ACHN (cell line): ENCODE measurements at places on chromosomes 5 and 9.

DNA sequence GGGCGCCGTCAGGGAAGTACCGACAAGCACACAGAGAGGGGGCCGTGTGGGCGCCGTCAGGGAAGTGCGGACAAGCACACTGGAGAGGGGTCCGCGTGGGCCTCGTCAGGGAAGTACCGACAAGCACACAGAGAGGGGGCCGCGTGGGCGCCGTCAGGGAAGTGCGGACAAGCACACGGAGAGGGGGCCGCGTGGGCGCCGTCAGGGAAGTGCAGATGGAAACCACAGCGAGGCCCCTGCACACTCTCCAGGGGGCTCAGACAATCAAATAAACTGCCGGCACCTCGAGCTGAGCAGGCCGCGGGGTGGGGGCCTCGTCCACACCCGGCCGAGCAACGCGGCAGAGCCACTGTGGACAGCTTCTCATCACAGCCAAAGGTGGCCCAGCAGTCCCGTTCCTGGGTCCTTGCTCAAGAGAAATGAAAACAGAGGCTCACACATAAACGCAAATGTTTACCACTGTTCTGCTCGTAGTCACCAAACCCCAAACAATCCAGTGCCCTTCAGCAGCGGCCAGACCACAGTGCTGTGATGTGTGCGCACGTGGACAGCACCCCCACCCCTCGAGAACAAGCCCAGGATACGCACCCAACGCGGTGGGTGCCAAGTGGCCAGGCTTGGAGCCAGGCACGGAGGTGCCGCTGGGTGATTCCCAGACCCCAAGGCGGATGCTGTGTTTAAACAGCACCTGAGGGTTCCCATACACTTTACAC, 24.7 kb downstream of the TPPP start:
- DNase-seq = no peak

DNA sequence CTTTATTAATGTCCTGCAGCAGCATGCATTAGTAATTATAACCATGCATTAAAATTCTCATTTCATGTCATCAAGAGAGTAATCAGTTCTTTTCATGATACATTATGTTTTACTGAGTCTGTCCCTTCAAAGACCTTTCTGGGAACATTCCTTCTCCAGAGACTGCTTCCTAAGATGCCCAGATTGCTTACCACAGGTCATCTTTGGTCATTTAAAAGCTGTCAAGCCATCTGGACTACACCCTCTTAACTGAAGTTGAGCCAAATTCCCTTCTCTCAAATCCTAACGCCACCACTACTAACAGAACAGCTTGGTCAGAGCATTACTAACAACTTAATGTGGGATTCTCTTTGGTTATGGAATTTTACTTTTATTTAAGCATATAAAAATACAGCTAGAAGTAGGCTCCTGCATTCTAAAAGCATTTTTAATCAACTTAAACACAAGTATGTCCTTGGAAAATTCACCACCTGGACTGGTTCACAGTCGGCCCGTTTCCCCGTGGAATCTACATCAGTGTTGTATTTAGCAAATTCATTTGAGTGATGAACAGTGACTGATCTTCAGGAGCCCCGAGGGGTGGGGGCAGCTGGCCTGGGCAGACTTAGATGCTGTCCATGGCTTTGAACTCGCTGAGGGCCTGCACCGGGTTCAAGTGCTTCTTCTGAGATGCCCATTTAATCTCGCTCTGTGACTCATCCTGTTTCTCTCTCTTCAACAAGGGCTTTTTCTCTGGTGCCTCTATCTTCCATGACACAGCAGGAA, 92.8 kb upstream of the CCDC112 start:
- DNase-seq = no peak

- DNase-seq = peak; percentile 57
Observed at GRCh38 chr5:111135946-111136345, 43.8 kb downstream of the WDR36 start.

DNA sequence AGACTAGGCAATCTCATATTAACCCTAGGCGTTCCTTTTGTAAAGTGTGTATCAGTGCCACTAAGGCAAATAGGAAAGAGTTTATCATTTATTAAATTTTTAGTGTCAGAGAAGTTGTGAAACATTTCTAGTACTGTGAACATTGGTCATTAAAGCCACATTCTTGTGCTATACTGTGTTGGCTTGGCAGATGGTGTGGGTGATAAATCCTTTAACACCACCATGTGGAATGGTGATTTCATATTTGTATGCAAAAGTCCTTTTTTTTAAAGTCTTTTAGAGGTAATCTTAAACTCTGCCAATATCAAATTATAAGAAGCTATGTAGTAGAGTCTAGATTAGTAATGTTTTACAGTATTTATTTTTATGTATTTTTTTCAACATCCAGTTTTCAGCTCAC, 18.1 kb downstream of the SLC12A2 start:
- DNase-seq = no peak

- DNase-seq = no peak
Observed at GRCh38 chr9:87886210-87886932, 3.7 kb downstream of the SPATA31E1 start.

DNA sequence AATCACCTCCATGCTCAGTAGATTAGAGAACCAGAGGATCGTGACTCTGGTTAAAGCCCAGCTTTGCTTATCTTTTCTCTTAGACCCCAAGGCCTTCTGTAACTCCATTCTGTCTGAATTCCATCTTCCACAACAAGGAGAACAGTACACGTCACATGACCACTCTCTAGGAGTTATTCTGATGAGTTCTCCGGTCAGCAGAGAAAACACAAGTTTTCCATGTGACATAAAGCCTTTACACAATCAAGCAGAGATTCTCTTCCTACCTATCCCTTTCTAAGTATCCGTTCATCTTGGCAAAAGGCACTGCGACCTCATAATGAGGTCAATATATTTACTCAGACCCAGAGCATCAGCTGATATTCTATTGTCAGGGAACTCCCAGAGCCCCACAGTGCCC, 112.3 kb downstream of the TRPM6 start:
- no peak for DNase-seq

DNA sequence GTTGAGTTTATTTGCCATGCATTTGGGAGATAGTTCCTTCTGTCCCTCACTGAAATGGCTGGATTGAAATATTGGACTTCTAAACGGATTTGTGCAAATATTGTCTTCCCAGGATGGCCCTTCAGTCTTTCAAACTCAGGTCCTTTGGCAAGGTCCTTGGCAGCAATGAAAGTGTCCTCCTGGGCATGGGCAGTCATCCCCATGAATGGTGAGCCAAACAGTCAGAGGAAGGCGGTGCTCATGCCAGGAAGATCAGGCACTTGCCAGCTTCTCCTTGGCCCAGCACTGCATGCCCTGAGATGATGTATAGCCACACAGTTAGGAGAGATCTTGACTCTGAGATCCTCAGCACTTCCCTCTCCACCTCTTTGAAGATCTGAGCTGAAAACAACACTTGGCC, 221.4 kb upstream of the KLF4 start:
- DNase-seq = no peak
